Neuronal stem cell (in vitro differentiated cells): ENCODE measurements at places on chromosomes 3 and 15.

DNA sequence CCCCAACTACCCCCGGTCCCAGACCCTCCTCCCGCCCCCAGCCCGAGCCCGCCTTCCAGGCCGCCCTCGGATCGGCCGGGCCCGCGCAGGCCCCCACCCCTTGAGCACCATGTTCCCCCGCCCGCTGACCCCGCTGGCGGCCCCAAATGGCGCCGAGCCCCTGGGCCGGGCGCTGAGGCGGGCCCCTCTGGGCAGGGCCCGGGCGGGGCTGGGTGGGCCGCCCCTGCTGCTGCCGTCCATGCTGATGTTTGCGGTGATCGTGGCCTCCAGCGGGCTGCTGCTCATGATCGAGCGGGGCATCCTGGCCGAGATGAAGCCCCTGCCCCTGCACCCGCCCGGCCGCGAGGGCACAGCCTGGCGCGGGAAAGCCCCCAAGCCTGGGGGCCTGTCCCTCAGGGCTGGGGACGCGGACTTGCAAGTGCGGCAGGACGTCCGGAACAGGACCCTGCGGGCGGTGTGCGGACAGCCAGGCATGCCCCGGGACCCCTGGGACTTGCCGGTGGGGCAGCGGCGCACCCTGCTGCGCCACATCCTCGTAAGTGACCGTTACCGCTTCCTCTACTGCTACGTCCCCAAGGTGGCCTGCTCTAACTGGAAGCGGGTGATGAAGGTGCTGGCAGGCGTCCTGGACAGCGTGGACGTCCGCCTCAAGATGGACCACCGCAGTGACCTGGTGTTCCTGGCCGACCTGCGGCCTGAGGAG, 472 bp downstream of the CHST14 start:
- peak; percentile 30 for DNase-seq

DNA sequence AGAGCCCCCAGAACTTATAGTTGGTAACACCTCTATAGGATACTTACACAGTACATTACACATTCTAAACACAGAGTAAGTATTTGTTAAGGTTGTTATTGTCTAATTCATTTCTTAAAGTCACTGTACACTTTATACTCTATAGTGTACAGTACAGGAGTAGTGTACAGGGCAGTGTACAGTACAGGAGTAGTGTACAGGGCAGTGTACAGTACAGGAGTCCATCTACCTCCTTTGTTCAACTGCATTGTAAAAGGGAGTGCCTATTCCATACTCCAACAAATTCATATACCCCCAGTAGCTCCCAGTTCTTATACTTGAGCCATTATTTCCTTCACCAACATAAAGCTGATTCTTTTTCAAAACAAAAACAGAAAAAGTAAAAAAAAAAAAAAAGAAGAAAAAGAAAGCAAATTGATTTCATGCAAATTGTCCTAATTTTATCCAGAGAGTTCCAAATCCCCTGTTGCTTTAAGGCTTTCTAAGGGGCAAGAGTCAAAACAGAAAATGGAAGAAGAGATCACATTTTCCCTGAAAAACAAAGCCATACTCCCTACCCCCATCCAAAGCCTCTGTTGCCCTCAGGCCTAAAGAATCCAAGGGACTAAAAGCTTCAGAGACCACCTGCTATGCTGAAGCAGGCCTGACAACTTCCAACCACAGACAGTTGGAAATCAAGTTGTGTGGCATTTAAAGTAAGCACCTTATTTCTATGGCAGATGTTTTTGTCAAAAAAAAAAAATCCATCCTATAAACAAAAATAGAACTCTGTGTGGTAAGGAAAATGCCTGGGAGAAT, 125.6 kb downstream of the PLCH1 start:
- peak; percentile 14 for DNase-seq

GRCh38 chr3:131998027-131998426, 36.8 kb downstream of the CPNE4 start:
- DNase-seq, result no peak

DNA sequence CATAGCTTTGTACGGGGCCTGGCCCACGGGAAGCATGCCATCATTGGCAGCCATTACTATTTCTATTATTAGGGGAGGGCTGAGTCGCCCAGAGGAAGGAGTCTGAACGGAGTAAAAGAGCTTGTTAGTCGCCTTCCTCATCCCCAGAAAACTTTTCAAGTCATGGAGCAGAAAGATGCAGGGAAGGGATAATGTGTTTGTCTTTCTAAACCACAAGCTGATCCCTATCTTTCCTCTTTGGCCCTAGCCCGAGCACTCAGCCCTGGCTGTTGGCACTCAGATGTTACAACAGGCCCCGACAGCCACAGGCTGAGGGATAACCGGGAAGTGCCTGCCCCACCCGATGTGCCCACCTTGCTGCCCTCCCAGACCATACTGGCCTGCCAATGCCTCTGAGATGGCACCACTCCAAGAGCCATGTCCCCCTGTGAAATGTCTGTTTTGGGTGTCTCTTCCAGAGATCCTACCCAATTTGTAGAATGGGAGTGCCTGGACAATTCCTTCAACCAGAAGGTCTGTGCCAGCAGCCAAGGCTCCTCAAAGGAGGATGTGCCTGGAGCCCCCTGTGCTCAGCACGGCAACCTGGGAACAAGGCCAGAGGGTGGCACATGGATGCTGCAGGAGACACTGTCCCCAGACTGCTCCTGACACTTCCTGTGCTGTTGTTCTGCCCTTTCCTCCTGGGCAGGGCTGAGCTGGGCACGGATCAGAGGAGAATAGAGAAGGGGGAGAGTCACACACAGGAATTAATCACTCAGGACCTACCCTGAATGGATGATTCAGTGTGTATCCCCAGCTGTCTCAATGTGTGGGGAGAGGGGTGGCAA, 10.8 kb downstream of the PAK6 start:
- no peak for DNase-seq

- DNase-seq, result no peak
These were observed 160.1 kb downstream of the ARRDC4 start for GRCh38 chr15:98120561-98120960.

GRCh38 chr3:140509534-140509933, 168.3 kb upstream of the TRIM42 start:
- DNase-seq, result no peak

DNA sequence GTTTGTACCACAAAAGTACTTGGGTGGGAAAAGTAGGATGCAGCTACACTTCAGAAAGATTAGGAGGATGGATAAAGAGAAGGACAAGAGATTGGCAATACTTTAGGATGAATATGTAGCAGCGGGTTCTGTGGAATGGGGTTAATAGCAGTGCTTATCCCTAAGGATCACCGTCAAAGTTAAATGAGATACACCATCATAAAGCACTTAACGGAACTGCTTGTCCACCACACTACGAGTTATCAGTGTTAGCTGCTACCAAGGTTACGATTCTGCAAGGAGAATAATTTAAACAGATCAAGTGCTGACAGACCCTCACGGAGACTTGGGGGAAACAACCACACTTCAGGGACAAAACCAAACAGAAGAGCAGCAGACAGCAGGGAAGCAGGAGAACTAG, 963 bp downstream of the SHQ1 start:
- no peak for DNase-seq

GRCh38 chr15:89291934-89292438, 42.6 kb downstream of the POLG start:
- DNase-seq, result no peak

DNA sequence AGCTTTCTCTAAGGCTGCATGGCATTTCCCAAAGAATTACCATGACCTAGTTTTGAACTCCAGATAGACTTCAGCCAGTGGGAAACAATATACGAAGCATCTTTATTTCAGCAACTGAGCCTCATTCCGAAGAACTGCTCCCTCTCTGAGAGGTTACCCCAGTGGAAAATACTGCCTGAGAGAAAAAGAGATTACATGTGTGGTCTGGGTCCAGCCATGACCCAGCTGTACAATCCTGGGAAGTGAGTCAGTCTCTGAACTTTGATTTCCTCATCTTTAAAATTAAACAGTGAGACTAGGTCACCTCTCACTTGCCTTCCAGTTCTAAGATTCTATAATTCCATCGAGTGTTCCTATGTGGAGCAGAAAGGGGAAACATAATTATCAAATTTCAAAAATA, 42.4 kb downstream of the TNIK start:
- DNase-seq, result no peak

GRCh38 chr3:25454005-25454927, 26.2 kb downstream of the RARB start:
- no peak for DNase-seq

GRCh38 chr15:44028349-44028748, 166.7 kb downstream of the FRMD5 start:
- no peak for DNase-seq

GRCh38 chr3:112000367-112000771, 1.6 kb downstream of the TAGLN3 start:
- DNase-seq, result no peak

GRCh38 chr3:193590088-193590856, 2.7 kb upstream of the OPA1 start:
- DNase-seq, result no peak

GRCh38 chr3:172305552-172305951, 142.7 kb downstream of the GHSR start:
- DNase-seq, result no peak

DNA sequence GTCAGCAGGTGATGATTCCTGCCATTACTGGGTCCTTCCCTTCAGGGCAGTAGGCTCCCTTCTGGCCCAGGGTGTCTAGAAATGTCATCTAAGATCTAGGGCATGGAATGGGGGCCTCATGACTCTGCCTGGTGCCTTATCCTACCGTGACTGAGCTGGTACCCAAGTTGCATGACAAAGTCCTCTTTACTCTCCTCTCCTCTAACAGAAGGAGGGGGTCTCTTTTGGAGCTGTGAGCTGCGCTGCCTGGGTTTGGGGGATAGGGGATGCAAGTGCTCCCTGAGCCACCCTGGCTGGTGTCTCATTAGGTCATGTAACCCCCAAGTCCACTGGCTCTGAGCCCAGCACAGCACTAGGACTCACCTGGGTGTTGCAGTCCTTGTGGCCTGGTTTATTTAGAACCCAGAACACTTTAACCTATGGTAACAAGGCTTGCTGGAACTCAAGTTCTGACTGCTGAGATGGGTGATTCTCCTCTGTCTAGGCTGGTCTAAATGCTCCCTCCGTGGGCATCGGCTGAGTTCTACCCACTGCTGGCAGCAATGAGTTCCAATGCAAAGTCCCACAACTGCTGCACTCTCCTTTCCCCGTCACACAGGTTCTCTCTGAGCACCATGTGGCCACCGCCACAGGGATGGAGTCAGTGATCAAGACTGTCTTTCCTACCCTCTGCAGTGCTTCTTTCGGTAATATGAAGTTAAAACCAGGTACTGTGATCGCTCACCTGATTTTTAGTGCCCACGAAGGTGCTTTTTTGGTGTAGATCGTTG, 34.0 kb downstream of the XXYLT1 start:
- DNase-seq, result no peak

GRCh38 chr3:49054344-49054862, 25.2 kb upstream of the IMPDH2 start:
- no peak for DNase-seq

- DNase-seq, result peak; percentile 17
These were observed 28.0 kb downstream of the TFG start for GRCh38 chr3:100737334-100737733.

GRCh38 chr3:59212128-59212779, 162.4 kb upstream of the CFAP20DC start:
- peak; percentile 39 for DNase-seq

GRCh38 chr15:69119683-69120395, 40.6 kb upstream of the GLCE start:
- no peak for DNase-seq

DNA sequence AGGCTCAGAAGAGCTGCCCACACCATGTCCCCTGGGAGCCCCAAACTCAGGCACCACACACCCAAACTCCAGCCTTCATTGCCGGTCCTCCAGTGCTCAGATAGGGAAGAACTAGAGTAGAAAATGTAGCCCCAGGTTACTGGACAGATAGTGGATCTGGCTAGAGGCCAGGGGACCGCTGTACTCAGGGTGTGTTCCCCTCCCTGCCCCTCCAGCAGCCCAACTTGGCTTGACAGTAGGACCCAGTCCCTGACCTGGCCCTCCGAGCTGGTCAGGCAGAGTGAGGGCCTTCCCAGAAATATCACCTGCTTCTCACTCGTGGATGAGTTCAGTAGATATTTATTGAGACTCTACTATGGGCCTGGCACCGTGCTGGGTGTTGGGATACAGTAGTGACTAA, 100.0 kb downstream of the CORO2B start:
- DNase-seq, result no peak

GRCh38 chr3:111890051-111890580, 31.1 kb downstream of the PHLDB2 start:
- no peak for DNase-seq

DNA sequence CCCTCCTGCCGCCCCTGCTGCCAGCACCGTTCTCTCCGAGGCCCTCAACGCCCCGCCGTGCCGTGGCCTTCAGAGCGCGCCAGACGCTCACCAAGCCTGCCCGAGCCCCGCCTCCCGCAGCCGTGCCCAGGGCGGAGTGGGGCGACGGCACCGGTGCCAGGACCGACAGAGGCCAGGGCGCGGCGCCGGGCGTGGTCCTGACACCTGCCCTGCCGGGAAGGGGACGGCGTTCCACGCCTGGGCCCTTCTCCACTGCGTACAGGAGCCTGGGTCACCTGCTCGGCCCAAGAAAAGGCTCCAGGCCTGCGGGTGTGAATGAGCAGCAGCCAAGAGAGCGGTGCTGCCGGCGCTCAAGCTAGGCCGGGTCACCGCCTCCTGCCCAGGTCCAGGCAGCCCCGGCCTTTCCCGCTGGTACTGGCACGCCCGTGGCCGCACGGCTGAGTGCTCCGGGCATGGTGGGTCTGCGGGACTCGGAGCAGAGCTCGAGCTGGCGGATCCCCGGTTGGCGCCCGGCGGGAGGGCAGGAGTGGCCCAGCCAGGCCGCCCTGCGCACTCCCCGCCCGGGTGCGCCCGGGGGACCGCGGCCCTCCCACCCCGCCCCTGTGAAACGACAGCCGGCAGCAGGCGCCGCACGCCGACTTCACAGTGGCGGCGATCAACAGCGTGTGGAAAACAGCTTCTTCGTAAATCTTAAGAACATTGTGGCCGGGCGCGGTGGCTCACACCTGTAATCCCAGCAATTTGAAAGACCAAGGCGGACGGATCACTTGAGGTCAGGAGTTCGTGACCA, 4.2 kb downstream of the OCA2 start:
- DNase-seq, result no peak

DNA sequence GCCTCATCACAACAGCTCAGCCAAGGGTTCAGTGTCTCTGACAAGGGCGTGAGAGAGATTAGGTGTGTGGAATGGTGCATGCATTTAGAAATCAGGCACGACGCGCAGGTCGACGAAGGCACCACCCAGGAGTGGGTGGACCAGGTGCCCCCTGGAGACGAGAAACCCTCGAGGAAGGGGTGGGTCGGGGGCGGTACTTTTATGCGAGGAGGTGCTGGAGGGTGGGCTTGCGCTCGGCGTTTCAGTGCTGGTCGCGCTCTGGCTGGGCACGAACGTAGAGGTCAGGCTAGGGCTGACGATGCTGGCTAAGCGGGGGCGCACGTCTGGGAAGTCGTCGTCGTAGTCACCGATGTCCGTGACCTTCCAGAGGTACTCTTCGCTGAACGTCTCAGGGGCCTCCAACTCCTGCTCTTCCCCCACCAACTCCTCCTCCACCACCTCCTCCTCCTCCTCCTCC, 393 bp downstream of the ERICH6 start:
- peak; percentile 18 for DNase-seq

GRCh38 chr3:186361762-186362536, at the start of gene DGKG:
Gene DGKG, minus strand, starts transcription at chr3:186362234. Its CDS starts 41,775 bp downstream, at chr3:186320459.
- peak; percentile 33 for DNase-seq
